ENCODE measurements at places on chromosomes 12 and 14.

DNA sequence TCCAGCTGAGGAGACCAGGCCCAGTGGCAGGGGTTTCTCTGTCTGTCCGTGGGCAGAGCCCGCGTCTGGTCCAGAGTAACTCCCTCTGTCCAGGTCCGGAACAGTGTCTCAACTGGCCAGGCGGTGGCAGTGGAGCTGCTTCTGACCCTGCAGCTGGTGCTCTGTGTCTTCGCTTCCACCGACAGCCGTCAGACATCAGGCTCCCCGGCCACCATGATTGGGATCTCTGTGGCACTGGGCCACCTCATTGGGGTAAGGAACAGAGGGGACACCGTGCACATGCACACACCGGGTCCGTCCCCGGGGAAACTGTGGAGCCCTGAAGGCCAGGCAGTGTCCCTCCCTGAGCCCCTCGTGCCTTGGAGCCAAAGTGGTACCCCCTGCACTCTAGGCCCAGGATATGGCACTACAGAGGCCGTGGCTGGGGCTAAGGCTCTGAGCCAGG, 1.5 kb downstream of the AQP6 start:
- DNase-seq = no peak

GRCh38 chr14:56119201-56119981, 1.2 kb downstream of the PELI2 start:
- no peak for DNase-seq

GRCh38 chr14:63276016-63276415, 42.7 kb downstream of the GPHB5 start:
- no peak for DNase-seq

DNA sequence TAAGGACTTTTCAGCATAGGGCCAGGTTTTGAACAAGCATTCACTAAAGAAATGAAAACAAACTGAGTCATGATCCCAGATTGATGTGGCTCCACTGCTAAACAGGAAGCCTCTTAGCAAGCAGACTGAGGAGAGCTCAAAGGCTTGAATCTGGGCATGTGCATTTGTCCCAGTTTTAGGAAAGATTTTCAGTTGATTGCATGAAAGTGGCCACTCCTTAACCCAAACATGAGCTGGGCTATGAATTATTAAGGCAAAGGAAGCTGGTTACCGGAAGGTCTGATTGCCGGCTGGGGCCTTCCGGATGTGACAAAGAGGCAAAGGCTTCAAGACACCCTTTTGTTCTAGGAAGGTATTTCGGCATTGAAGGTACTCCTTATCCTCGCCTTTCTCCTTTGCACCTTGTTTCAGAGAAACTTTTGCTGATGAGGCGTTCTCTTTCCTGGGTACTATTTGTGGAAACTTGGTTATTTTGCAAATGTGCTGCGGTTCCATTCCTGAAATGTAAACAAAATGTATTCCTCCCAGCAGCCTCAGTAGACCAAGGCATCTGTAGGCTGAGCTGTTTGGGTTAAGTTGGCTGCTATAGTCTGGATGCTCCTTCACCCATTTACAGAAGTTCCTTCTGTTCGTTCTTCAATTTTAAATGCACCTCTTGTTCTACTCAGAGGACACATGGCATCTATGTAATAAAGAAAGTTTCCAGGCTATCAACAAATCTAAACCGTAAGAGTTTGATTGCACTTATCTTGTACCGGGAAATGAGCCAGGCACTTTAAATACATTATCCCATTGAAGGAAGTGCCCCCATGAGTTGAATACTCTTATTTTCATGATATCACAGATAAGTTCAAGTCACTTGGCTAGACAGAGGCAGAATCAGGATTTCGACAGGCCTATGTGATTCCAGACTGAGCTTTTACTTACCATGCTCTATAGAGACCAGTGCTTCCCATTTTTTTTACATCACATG, 115.6 kb upstream of the METAP2 start:
- DNase-seq = no peak

DNA sequence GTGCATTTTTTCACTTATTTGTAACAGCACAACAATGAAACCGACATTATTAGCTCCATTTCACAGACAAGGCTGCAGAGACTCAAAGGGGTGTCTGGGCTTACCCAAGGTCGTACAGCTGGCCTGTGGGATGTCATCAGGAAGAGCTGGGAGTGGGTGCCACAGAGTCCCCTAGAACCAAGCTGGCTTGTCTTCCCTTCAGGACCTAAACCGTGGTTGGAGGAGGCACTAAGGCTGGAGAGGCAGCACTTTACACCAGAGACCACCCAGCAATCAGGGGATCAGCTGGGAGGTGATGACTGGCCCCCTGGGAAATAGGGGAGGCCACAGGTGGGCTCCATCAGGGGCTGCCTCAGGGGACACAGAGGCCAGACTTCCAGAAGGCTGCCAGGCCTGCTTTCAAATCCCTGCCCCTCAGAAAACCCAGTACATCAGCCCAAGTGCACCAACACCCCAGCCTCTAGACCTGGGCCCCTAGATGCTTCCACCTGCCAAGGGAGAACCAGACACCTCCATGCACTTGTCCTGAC, 28.3 kb downstream of the DIO3 start:
- DNase-seq = no peak

DNA sequence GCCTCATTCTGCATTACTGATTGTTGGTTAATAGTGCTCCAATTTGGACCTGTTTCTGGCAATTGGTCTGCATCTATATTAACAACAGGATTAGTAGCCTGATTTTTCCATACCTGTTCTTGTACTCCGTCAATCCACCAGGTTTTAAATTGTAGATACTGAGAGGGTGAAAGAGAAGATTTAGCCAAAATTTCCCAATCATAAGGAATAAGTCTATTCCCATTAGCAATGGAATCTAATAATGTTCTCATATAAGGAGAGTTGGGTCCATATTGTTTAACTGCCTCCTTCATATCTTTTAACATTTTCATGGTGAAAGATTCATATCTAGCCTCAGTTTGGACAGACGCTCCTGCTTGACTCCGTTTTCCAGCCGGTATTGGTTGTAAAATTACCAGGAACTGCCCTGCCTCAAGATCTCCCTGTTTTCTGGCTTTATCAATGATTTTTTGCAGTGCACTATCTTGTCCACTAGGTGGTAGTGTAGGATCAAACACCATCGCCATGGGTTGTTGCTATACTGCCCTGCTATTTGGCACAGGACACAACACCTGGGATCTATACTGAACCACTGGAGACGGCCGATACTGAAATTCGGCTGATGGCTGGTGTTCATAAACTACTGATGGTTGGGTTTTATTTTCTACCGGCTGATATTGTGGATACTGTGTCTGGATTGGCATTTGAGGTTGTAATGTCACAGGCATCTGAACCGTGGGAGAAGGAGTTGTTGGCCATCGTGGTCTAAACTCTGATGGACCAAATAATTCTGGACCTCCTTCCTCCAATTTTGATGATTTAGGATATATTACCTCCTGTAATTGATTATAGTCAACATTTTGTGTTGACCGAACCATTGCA, 25.2 kb downstream of the DHRS4L2 start:
- peak; percentile 59 for DNase-seq
